Naive thymus-derived CD8-positive, alpha-beta T cell (primary cell): ENCODE measurements at places on chromosomes 7 and 10.

DNA sequence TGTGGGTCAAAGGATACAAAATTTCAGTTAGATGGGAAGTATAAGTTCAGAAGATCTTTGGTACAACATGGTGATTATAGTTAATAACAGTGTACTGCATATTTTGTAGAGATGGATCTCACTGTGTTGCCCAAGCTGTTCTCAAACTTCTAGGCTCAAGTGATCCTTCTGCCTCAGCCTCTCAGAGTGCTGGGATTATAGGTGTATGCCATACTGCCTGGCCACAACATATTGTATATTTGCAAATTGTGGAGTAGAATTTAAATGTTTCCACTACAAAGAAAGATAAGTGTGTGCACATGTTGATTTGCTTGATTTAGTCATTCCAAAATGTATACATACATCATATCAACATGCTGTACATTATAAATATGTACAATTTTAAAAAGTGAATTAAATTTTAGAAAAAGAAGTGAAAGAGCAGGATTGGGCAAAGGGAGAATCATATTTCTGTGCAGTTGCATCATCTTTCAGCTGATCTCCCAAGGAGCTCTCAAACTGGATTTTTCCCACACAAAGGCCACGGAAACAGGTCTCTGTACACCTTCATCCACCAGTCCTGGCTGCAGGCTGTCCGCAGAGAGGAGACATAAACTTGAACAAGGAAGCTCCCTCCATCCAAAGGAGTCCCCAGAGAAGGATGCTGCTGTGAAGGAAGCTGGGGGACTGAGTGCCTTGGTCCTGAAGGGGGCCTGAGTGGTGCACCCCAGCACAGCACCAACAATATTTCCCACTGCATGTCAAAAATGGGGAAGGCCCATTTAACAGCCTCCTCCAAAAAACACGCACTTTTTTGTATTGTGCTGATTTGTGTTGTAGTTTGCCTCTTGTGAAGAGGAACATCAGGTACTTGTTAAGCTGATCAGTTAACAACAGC lies 217.1 kb upstream of the GHITM start:
- DNase-seq, result no peak

DNA sequence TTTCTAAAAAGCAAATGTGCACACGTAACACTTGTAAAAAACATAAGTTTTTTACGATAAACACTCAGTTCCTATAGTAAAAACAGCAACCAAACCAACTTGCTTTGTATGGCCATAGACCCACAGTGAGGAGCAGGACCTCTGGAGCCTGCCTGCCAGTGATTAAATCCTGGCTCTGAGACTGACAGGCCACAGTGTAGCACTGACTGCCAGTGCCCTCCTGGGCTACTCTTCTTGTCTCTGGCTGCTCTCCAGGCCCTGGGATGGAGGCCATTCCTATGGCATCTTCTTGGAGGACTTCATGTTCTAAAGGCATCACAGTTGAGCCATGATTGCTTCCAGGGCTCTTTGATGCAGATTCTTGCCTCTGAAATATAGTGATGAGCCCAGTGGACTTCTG lies 22.7 kb upstream of the TMEM254 start:
- DNase-seq, result no peak

GRCh38 chr10:12129222-12130111 lies at the start of gene SEC61A2:
Gene SEC61A2, plus strand, starts transcription at chr10:12129677. Its CDS starts 111 bp downstream, at chr10:12129788.
- DNase-seq, result peak; percentile 99

DNA sequence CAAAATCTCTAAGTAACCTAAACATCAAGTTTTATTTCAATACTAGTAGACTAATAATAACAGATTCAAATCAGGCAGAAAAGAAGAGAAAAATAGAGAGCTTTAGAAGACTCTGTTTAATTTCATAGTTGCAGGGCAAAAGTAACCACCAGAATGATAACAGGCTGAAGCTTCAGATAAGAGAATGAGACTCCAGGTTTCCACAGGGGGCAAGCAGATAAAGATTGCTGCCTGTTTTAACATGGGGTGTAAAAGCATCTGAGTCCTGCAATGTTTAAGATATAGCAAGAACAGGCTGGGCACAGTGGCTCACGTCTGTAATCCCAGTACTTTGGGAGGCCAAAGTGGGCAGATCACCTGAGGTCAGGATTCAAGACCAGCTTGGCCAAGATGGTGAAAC lies 11.0 kb downstream of the CROT start:
- DNase-seq, result no peak

DNA sequence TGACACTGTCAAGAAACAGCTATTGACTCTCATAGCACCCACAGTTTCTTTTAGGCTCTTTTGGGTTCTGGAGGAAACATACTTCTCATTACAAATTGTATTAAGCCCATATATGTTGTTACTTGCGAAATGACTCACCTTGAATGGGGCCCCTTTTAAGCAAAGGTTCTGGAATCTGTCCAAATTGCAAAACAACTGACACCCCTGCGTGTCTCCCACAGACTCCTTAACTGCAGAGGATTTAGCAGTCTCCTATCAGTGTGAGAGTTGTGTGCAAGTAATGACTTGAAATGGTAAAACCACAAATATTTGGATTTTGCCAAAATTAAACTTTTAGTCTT lies 192.3 kb downstream of the DNAJC1 start:
- DNase-seq, result no peak

DNA sequence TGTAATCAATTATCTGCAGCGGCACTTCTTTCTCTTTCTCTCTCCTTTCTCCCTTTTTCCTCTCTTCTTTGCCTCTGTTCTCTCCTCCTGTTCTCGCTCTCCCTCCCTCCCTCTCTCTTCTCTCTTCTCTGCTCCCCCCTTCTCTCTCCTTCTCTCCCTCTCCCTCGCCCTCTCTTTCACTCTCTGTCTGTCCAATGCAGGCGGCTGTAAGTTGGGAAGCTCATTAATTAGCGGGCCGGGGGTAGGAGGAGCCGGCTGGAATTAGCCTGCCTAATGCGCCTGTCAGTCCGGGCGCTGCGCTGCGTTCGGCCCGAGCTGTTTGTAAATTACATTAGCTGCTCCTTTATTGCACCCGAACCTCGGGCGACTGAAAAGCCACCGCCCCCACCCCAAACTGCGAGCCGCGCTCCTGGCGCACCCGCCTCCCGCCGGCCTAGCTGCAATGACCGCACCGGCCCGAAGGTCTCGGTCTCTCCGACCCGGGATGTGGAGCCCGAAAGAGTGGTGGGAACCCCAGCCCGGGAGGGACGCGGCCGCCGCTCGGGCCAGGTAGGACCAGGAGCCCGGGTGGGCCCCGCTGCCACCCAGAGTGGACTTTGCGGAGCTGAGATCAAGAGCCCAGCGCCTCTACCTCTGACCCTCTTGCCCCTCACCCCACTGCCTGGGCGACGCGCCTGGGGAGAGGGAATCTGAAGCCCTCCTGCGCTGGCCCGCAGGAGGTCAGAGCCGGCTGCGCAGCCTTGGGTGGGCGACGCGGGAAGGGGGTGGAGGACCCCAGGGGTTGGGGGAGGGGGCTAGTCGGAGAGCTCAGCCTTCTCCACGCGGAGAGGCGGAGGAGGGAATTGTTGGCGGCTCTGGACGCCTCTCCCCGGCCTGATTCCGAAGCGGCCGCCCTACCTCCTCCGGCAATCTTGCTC lies at the start of gene LBX1:
TSS of gene LBX1 (minus strand) at position 198 of the 917 bp plus-strand sequence. CDS start 648 bp downstream, outside the sequence.
- DNase-seq, result no peak

DNA sequence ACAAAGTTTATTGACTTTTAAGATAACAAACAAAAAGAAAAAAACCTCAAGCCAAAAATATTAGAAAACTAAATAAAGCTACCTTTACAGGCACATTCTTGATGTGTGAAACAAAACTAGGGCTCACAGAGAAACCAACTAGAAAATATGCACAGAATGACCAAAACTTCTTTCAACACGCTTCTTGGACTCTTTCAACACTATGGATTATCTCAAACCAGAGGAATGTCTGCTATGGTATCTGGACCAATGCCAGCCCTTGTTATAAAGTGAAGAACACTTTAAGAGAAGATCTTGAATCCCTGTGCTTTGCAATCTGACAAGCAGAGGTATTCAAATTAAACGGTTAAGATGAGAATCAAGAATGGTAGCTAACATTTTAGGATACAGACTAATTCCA lies 76.6 kb downstream of the DNAJC1 start:
- DNase-seq, result no peak

- no peak for DNase-seq
Measured at GRCh38 chr10:35503578-35503977, 101.6 kb upstream of the GJD4 start.

GRCh38 chr10:87550741-87551140 lies 46.0 kb downstream of the MINPP1 start:
- no peak for DNase-seq

DNA sequence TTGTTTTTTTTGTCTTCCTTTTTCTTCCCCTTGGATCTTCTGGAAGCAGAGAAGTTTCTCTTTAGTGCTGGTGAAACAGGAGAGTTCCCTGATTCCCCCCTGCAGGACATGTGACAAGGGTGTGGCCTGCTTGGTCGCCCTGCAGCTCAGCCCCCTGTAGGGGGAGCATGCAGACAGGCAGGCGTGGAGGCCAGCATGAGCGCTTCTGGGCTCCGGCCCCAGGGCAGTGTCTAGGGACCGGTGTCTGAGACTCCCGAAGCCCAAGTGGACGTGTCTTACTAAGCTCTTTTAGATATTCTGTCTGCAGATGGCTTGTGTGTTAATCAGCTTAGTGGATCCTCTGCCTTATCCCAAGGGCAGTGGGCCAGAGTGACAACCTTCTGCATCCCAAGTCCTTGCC lies 26.1 kb downstream of the PRSS58 start:
- DNase-seq, result no peak

DNA sequence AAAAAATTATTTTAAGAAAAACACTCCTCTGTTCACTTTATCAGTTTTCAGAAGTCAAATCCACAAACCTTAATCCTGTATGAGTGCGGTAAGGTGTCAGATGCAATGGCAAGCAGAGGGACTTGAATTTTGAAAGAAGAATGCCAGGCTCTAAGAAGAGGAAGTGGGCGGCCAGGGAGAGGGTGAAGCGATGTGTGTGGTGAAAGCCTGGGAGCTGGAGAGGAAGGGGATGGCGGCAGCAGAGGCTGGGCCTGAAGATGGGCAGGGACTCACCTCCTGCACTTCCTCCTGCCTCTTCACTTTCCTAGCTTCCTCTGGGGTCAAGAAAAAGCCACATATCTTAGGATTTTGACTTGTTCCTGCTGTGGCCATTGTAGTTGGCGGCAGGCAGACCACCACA lies 609.6 kb downstream of the PARD3 start:
- DNase-seq, result no peak

GRCh38 chr10:55892276-55892675 lies 468.8 kb downstream of the ZWINT start:
- no peak for DNase-seq

GRCh38 chr10:48294431-48294830 lies 12.0 kb upstream of the MAPK8 start:
- no peak for DNase-seq

DNA sequence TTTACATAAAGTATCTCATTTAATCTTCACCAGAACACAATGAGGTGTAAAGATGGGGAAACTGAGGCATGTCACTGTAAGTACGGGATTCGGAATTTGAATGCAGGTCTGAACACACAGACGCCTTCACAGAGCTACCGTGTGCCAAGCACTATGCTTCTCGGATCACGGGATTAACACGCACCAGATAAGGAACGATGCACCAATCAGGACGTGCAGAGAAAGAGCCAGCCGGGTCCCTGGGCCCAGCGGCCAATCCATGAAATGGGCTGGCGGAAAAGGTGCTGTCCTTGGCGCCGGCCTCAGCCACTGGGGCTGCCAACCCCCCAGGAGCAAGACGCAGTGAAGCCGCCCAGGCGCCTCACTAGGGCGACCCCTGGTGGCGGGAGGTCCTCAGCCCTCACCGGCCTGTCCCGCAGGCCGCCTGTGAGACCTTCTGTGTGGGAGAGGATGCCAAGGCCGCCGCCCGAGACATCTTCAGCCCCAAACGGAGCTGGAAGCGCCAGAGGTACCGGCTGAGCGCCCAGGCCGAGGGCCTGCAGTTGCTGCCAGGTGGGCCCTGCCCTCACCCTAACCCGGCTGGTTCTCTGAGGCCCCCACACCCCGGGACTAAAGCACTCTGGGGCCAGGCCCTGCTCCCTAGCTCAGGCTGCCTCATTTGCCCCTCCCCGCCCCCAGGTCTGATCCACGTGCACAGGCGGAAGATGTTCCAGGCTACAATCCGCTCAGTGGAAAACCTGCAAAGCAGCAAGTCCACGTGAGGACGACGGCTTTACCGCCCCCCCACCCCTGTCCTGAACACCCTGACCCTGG lies 15.6 kb downstream of the ATG9B start:
- DNase-seq, result peak; percentile 76

DNA sequence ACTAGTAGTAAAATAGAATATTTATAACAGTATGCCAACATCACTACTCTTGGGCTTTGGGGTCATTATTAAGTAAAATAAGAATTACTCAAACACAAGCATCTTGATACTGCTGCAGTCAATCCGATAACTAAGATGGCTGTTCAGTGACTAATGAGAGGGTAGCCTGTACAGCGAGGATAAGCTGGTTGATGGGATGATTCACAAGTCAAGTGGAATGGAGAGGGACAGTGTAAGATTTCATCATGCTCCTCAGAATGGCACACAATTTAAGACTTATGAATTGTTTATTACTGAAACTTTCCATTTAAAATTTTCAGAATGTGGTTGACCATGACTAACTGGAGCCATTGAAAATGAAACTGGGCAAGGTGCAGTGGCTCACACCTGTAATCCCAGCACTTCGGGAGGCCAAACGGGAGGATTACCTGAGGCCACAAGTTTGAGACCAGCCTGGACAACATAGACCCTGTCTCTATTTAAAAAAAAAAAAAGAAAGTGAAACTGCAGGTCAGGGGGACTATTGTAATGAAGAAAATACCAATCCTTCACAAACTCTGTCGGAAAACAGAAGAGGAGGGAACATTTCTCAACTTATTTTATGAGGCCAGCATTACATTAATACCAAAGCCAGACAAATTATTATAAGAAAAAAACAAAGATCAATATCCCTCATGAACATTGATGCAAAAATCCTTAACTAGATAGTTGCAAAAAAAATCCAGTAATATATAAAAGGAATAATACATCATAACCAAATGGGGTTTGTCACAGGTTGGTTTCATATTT lies 11.2 kb downstream of the AVL9 start:
- DNase-seq, result no peak

DNA sequence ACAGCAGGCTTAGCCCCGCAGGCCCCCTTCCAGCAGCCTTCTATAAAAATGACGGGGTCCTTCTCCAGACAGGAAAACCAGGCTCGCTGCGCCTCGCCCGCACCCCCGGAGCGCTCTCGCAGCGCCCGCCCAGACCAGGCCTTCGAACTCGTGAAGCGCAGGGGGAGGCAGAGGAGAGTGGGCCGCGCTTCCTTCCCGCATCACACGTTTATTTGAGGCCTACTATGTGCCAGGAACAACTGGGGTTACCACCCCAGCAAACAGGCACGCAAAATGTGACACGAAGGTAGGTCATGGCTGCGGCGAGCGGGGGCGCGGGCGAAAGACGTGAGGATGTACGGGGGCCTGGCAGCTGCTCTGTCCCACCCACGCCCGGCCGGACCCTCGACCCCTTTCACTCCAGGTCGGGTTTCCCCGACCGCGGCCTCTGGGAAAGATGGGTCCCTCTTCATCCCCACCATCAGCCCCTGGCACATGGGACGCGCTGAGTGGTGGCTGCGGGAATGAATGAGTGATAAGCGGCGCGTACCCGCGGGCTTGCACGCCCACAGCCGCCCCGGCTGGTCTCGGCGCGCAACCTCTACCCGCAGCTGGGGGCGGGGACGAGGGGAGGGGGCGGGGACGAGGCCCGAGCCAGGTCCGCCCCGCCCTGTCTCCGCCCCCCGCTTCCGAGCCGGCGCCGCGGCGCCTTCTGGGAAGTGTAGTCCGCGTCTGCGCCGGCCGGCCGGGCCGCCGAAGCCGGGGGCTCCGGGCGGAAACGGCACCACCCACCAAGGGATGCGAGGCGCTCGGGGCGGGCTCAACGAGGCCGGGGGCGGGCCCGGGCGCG lies 59.1 kb downstream of the ZNF467 start:
- peak; percentile 75 for DNase-seq
